ENCODE measurements at places on chromosomes 7 and 10. TPM values are rescaled to one million over a fixed set of nuclear protein-coding genes. Genes with fewer than 3 reads are reported as not detected.
A peak's percentile ranks its signal among the peaks of the same experiment; 100 is the strongest.

GRCh38 chr7:70042533-70042932 lies 444.3 kb downstream of the AUTS2 start:
- DNase-seq = no peak

DNA sequence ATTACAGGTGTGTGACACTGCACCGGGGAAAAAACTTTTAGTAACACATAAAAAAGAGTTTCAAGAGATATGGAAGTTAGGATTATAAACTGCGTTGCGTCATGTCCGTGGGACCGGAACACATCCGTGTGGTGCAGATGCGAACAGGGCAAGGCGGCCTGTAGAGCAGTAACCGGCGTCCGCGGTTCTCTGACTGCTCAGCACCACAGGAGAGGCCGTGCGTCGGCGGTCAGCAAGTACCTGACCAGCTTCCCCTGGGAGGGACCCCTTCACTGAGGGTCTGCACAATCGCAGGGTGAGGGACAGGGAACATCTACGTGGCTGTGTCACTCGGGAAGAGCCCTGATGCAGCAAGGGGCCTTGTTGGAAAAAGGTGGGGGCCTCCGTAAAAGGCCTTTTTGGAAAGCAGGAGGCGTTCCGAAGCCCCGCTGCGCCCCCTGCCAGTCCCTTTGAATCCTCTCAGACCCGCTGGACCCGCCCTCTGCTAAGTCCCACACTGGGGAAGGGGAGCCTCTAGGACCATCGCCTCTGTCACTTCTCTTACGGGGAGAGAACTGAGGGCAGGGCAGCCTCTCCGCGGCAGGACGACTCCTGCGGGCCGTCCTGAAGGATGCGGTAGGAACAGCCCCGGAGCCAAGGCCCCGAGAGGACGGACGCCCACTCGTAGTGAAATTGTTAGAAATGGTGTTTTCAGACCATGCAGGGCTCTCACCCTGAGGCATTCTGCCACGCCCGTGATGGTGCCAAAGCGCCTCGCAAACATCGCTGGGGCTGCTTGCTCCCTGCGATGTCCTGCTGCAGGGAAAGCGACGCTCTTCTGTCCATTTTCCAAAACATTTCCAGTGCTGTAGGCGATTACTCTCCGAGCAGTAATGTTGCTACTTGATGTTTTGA lies 771.6 kb upstream of the COBL start:
- DNase-seq = peak; percentile 51

GRCh38 chr10:36452851-36453250 lies 672.5 kb upstream of the ANKRD30A start:
- DNase-seq = no peak

DNA sequence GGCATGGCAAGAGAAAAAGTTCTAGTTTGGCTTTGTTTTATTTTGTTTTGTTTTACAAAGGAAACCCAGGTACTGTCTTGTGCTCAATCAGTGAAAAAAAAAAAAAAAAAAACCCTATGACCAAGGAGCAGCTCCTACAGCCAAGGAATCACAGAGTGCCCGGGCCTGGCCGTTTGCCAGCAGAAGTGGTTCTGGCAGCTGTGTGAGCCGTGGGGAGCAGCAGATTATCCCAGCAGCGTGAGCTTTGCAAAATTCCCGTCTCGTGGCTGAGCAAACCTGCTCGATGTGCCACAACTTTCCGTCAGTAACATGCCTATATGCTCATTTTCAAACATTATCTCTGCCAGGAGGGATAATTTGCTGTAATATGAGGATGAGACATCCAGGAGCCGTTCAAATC lies 293.7 kb downstream of the POU6F2 start:
- DNase-seq = no peak

The HOXA9 gene
- polyA plus RNA-seq = 113 TPM

The PIK3AP1 gene
- 4.9 TPM for polyA plus RNA-seq

Data from left renal cortex interstitium (tissue), 4 donors.